Activated CD4-positive, alpha-beta T cell treated with anti-CD3 and anti-CD28 coated beads, Interleukin-2, amount 10 ng/mL, durations not matched to agents 24 days and 14 days (primary cell): ENCODE measurements at places on chromosomes 2 and 18. TPM values are rescaled to one million over a fixed set of nuclear protein-coding genes. Genes with fewer than 3 reads are reported as not detected.
A peak's percentile ranks its signal among the peaks of the same experiment; 100 is the strongest.

- no peak overlapping the region for H3K4me3 ChIP-seq
- no peak for DNase-seq
- H3K4me1 ChIP-seq = no peaks in the 10 kb centered on the region
- H3K27me3 ChIP-seq = no peaks in the 10 kb centered on the region
- no peak overlapping the region for H3K27ac ChIP-seq
These were observed 272.5 kb upstream of the PXDN start for GRCh38 chr2:2016651-2017311.

DNA sequence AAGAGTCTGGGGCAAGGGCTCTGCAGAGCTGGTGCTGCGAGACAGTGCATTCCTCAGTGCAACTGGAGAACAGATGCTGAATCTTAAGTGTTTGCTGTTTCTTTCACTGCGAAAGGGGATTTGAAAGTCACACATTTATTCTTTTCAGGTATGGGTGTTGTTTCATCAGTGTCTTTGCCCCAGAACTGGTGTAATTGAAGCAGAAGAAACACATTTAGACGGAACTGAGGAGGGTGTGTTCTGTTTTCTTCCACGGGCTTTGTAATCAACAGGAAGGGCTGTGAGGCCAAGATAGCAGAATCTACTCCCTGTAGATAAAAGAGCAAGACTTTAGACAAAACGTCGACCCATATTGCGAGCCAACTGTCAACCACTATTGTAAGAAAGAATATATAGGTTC lies 151.9 kb downstream of the EPHA4 start:
- H3K4me3 ChIP-seq = peak overlapping the region; percentile 30
- peaks cover 7% of the 10 kb centered on the region for H3K4me1 ChIP-seq
- peaks cover 4% of the 10 kb centered on the region for H3K36me3 ChIP-seq
- DNase-seq = peak; percentile 68

DNA sequence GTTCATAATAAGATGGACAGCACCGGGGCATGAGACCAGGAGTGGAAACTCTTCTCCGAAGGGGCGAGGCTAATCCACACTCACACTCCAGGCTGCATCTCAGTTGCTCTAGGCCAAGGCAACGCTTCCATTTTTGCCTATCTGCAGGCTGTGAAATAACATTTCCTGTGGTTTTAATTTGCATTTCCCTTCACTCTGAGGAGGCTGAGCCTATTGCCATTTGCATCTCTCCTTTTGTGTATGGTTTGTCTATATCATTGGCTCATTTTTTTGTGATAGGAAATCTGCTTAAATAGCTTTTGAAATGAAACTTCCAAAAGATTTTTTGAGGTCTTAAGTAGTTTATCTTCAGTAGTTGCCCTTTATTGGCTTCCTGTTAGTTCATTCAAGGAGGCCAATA lies 57.6 kb downstream of the TPGS2 start:
- peaks cover 10% of the 10 kb centered on the region for H3K4me1 ChIP-seq
- no peaks in the 10 kb centered on the region for H3K36me3 ChIP-seq
- H3K27me3 ChIP-seq = no peaks in the 10 kb centered on the region
- peak overlapping the region; percentile 37 for H3K27ac ChIP-seq

DNA sequence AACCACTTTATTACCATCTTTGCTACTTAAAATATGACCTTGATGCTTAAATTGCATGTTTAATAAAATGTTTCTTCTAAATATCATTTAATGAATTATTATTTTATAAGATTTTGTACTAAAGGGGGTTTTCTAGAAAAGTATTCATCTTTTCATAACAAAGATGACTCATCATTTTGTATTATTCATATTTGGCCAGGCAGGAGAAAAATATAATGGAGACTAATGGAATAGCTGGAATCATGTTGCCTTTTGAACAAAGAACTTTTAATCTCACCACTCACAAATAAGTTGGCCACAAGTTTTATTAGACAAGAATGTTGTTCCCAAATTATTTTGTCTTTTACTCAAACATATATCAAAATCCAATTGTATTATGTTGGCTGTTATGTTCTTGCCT lies 882.4 kb downstream of the DSC3 start:
- no peak for DNase-seq
- H3K27me3 ChIP-seq = no peaks in the 10 kb centered on the region
- H3K27ac ChIP-seq = no peak overlapping the region
- no peak overlapping the region for H3K4me3 ChIP-seq
- no peaks in the 10 kb centered on the region for H3K36me3 ChIP-seq

DNA sequence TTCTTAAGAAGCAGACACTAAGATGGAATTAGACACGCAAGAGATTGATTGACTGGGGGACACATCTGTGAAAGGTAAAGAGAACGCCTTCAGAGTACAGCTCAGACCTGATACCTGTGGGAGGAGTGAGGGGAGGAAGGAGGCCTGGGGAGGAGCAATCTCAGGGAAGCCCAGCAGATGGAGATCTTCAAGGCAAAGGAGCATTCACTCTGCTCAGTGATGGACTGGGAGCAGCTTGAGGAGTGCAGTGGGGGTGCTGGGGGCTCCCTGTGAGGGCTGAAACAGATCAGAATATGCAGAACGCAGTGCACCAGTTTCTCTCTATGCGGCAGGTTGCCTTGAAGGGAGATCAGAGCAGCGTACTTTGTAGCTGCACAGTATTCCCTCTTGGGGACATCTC lies 103.7 kb upstream of the ATP8B1 start:
- H3K27ac ChIP-seq = no peak overlapping the region
- H3K4me1 ChIP-seq = no peaks in the 10 kb centered on the region
- no peak overlapping the region for H3K4me3 ChIP-seq
- H3K27me3 ChIP-seq = peaks cover 2% of the 10 kb centered on the region
- DNase-seq = no peak

GRCh38 chr2:166084301-166084700 lies 43.5 kb downstream of the SCN1A start:
- no peak overlapping the region for H3K27ac ChIP-seq
- no peaks in the 10 kb centered on the region for H3K36me3 ChIP-seq
- H3K27me3 ChIP-seq = peaks cover 3% of the 10 kb centered on the region
- no peaks in the 10 kb centered on the region for H3K4me1 ChIP-seq
- H3K4me3 ChIP-seq = no peak overlapping the region

GRCh38 chr2:133063775-133064174 lies 393.8 kb upstream of the LYPD1 start:
- no peaks in the 10 kb centered on the region for H3K27me3 ChIP-seq
- no peak overlapping the region for H3K4me3 ChIP-seq
- no peak overlapping the region for H3K27ac ChIP-seq
- no peaks in the 10 kb centered on the region for H3K4me1 ChIP-seq
- no peaks in the 10 kb centered on the region for H3K36me3 ChIP-seq
- peak; percentile 57 for DNase-seq

GRCh38 chr2:219252570-219252899 lies 508 bp upstream of the TUBA4B start:
- DNase-seq = no peak
- no peaks in the 10 kb centered on the region for H3K27me3 ChIP-seq
- H3K36me3 ChIP-seq = peaks cover 52% of the 10 kb centered on the region

DNA sequence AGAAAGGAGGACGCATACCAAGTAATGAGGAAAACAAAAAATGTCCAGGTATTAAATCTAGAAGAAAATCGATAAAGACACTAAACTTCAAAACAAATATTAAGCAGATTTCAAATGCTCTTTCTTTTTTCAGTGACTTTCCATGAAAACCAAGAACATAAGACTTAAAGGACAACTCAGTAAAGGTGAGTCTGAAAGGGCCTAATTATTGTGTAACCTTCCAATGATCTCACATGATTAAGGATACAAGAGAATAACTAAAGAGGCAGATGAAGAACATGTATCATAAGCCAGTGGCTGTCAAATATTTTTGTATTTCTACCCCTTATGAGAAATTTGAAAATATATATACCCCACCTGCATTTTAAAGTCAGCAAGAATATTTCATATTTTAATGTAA lies 30.7 kb downstream of the MBD2 start:
- H3K27me3 ChIP-seq = no peaks in the 10 kb centered on the region
- H3K4me3 ChIP-seq = no peak overlapping the region
- peaks cover 14% of the 10 kb centered on the region for H3K4me1 ChIP-seq
- H3K36me3 ChIP-seq = peaks cover 39% of the 10 kb centered on the region

DNA sequence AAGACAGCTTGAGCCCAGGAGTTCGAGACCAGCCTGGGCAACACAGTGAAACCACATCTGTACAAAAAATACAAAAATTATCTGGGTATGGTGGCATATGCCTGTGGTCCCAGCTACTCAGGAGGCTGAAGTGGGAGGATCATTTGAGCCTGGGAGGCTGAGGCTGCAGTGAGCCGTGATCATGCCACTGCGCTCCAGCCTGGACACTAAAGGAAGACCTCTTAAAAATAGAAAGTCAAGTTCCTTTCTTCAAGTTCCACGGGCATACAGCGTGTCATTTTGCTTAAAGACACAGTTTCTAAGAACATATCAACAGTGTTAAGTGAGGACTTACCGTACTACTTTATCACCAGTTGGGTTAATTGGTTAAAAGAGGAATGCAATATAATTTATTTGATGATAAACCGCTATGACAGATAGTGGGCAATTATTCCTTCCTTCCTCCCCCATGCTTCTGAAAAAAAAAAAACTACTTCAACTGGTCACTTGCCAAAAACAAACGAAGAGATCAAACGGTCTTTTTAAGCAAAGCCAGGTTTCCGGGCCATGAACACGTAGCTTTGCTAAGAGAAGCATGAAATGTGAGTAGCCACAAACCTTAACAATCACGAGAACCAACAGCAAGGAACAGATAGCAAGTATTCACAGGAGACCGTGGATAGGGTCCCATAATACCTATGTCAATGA lies 21.4 kb downstream of the AP1S3 start:
- H3K4me3 ChIP-seq = no peak overlapping the region
- DNase-seq = no peak

GRCh38 chr2:5549771-5550170 lies 142.4 kb upstream of the SOX11 start:
- no peaks in the 10 kb centered on the region for H3K4me1 ChIP-seq
- no peaks in the 10 kb centered on the region for H3K36me3 ChIP-seq
- no peak for DNase-seq
- no peak overlapping the region for H3K27ac ChIP-seq

DNA sequence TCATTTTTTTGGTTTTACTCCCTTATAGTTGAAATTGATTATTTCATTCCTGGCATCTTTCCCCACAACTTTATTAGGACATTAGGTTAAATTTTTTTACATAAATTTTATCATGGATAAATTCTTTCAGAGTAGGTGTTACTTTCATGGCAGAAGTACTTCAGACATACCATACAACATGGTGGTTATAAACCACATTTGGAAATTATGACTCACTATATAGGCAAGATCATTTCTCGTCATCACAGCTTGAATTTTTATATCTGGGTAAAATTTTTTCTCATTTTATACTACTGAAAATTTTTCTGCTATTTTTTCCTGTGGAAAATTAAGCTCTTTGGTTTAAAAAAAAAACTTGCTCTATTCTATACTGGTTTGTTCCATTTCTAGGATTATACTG lies 111.9 kb upstream of the COL5A2 start:
- no peak for DNase-seq
- no peaks in the 10 kb centered on the region for H3K27me3 ChIP-seq
- peaks cover 10% of the 10 kb centered on the region for H3K4me1 ChIP-seq
- H3K4me3 ChIP-seq = no peak overlapping the region

- DNase-seq = no peak
- no peaks in the 10 kb centered on the region for H3K4me1 ChIP-seq
- no peak overlapping the region for H3K27ac ChIP-seq
- H3K36me3 ChIP-seq = no peaks in the 10 kb centered on the region
- no peaks in the 10 kb centered on the region for H3K27me3 ChIP-seq
- H3K4me3 ChIP-seq = no peak overlapping the region
These were observed 145.3 kb downstream of the SPAG16 start for GRCh38 chr2:213429516-213429915.

DNA sequence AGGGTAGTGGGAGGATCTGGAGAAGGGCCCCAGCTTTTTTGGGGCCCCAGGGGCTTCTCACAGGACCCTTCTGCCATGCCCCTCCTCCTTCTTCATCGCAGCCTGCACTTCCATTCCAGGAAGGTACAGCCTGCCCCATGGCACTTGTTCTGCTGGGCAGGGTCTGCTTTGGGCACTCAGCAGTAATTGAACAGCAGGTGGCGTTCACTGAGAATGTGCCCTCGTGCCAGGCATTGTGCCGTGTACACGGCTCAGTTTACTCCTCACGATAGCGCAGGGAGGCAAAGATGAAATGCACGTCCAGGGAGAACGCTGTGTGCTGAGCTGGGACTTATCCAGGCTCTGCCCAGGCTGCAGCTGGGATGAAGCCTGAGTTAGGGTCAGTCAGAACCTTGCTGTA lies 54.8 kb upstream of the ASB18 start:
- no peak for DNase-seq
- H3K27me3 ChIP-seq = peaks cover 3% of the 10 kb centered on the region
- H3K27ac ChIP-seq = no peak overlapping the region
- H3K4me3 ChIP-seq = no peak overlapping the region

Gene ALPI
- not detected in 2 replicates for total RNA-seq

Gene AQP4
- not detected in 2 replicates for total RNA-seq

Gene MOCOS
- total RNA-seq = 0.21 and 0.57 TPM in 2 replicates

Gene TYMS
- 269 and 276 TPM in 2 replicates for total RNA-seq

Gene TNFRSF11A
- total RNA-seq = 14.0 and 16.4 TPM in 2 replicates

Gene FSIP2
- 0.12 and 0.21 TPM in 2 replicates for total RNA-seq
